ENCODE measurements at places on chromosomes 3 and 15. TPM values are rescaled to one million over a fixed set of nuclear protein-coding genes. Genes with fewer than 3 reads are reported as not detected.

- no peak for DNase-seq
Measured at GRCh38 chr3:131242201-131242600, 139.4 kb upstream of the NUDT16 start.

GRCh38 chr15:34330279-34330678 lies 7.3 kb downstream of the SLC12A6 start:
- DNase-seq, result no peak

GRCh38 chr3:31765871-31766270 lies 215.2 kb downstream of the OSBPL10 start:
- no peak for DNase-seq

- DNase-seq, result no peak
Measured at GRCh38 chr15:72923289-72923688, 129.0 kb upstream of the NEO1 start.

DNA sequence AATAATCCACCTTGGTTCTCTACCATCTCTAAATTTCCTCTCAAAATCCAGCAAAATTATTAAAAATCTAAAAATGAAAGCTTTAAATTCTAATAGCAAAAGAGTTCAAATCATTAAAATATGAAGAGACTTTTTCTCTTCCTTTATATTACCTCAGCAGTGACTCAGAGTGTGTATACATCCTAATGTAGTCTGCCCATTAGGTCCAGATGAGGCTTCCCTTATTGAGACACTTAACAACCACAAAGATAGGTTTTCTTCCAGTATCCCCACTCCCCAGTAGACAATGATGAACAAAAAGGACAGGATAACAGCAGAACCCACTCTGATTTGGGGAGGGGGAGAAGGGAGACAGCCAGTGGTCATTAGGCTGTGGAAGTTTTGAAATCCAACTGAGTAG lies 61.5 kb upstream of the DCBLD2 start:
- no peak for DNase-seq

LINGO1 gene
- not detected for total RNA-seq

HTR3E gene
- total RNA-seq, result not detected

ATP13A5 gene
- total RNA-seq, result not detected

SPTSSB gene
- not detected for total RNA-seq

AMIGO3 gene
- 0.23 TPM for total RNA-seq

Measured in activated CD8-positive, alpha-beta T cell treated with anti-CD3 and anti-CD28 coated beads for 36 hours (primary cell).